Central memory CD4-positive, alpha-beta T cell (primary cell): ENCODE measurements at places on chromosomes 5 and 9.

DNA sequence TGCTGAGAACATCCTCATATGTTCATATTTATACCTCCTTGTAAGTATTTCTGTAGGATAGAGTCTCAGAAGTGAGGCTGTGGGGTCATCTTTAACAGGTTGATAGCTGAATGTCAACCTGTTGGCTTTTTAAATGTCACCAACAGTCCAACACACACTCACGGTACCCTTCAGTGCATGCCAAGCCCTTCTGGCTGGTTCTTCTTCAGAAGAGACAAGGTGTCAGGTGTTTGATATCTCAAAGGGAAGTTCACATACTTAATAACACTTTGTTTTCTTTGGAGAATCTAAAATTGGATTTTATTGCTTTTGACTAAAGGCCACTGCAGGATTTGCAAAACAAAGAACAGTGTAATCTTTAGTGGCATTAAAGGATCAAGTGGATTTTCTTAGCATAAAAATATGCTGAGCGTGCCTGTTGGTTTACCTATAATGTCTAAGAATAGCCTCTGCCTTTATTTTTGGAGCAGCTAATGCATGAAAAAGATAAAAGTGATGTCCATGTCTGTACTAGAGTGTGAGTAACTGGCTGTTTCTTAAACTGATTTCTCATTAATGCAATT is 58.2 kb downstream of the RGS3 start:
- no peak for DNase-seq

GRCh38 chr5:14284392-14285148 is 141.4 kb downstream of the TRIO start:
- no peak for DNase-seq

DNA sequence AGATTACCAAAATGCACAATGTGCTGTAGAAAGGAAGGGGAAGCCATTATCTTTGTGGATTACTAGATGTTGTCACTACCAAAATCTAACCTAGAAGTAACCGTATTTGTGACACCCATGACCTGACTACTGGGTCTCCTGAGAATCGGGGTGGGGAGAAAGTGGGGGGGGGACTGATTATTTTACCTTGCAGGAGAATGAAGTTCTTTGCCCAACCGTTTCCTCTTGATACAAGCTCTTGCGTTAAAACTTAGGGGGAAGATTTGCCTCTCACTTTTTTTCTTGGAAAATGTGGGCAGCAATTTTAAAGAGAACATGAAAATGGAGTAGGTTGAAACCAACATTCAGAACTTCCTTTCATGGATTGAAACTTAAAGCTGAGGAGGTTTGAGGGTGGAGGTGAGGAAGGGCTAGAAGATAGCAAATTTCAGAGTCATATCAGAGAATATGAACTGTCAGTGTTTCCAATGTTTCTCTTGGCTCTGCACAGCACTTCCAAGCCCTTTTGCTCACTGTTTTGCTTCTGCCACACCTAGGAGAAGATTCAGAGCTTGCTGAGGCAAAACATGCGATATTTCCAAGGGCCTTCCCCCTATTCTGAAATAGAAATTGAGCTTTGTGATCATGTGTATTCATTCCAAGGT is 280.8 kb downstream of the AOPEP start:
- DNase-seq: no peak

DNA sequence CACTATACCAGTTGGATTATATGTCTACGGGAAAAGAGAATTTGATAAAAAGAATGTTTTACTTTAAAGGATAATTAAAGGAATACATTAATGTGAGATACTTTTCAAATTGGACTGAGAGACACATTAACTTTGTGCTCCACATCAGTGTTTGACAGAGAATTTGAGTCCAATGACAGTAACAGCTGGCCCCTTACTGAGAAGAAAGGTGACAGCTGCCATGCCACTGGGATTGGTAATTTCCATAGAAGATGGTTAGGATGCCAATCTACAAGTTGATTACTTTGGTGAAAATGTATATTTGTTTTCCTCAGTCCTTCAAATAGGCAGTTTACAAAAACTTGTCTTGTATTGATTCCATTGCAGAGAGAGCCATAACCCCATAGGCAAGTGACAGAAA is 578.4 kb downstream of the SLCO4C1 start:
- DNase-seq: no peak

DNA sequence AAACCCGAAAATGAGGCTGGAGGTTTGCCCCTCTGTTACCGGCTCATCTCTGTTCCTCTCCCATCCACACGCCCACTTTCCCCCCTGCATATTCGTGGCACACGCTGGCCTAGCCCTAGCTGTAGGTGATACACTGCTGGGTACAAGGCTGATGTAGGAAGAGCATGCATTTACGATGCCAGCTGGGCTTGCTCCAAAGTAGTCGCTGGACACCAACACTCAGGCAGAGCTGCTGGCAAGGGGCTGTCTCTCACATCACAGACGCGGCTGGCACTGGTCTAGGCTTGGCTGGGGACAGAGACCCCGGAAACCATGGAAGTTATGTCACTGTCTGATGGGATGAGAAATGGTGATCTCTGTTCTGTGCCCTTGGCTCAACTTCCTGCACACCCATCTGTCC is 9.8 kb upstream of the PHYKPL start:
- DNase-seq: no peak
